MCF 10A (cell line): ENCODE measurements at places on chromosomes 4 and X.

DNA sequence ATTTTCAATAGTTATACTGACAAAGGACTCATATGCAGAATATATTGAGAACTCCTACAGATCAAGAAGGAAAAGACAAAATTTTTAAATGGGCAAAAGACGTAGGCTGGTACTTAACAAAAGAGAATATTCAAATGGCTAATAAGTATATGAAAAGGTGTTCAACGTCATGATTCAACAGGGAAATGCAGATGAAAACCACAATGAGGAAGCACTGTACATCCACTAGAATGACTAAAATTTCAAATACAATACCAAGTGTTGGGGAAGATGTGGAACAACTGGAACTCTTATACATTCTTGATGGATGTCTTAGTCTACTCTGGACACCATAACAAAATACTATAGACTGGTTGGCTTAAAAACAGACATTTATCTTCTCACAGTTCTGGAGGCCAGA lies 1.3 kb upstream of the MRFAP1L1 start:
- no peak overlapping the region for H3K4me3 ChIP-seq
- H3K27me3 ChIP-seq, result no peaks in the 10 kb centered on the region

GRCh38 chr4:113604955-113605354 lies 156.6 kb downstream of the CAMK2D start:
- H3K36me3 ChIP-seq, result no peaks in the 10 kb centered on the region
- H3K27ac ChIP-seq, result no peak overlapping the region
- no peak overlapping the region for H3K4me3 ChIP-seq
- no peaks in the 10 kb centered on the region for H3K27me3 ChIP-seq
- no peak for DNase-seq
- H3K4me1 ChIP-seq, result peaks cover 7% of the 10 kb centered on the region

GRCh38 chr4:176875446-176875930 lies 82.8 kb upstream of the VEGFC start:
- no peak overlapping the region for H3K27ac ChIP-seq
- peaks cover 6% of the 10 kb centered on the region for H3K36me3 ChIP-seq
- H3K4me3 ChIP-seq, result no peak overlapping the region

DNA sequence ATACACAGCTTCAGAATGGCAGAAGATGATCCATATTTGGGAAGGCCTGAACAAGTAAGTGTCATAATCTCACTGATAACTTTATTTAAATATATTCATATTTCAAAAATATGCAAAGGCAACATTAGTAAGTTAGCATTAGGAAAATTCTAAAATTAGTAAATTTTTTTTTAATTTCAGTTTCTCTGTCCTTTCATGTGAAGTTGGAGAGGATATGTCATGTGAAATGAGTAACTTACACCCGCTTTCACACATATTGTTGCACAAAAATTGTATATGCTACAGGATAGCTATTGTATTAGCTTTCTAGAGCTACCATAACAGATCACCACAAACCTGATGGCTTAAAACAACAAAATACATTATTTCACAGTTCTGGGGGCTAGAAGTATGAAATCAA lies 24.3 kb downstream of the NFKB1 start:
- peaks cover 14% of the 10 kb centered on the region for H3K36me3 ChIP-seq
- DNase-seq, result no peak
- H3K27me3 ChIP-seq, result no peaks in the 10 kb centered on the region
- H3K27ac ChIP-seq, result peak overlapping the region; percentile 9
- H3K4me3 ChIP-seq, result no peak overlapping the region

GRCh38 chr4:170015285-170015684 lies 10.9 kb downstream of the MFAP3L start:
- no peaks in the 10 kb centered on the region for H3K4me1 ChIP-seq
- no peaks in the 10 kb centered on the region for H3K27me3 ChIP-seq
- H3K36me3 ChIP-seq, result no peaks in the 10 kb centered on the region
- no peak overlapping the region for H3K27ac ChIP-seq
- DNase-seq, result no peak

GRCh38 chrX:148755111-148755510 lies 254.7 kb downstream of the AFF2 start:
- no peak overlapping the region for H3K4me3 ChIP-seq
- H3K4me1 ChIP-seq, result no peaks in the 10 kb centered on the region
- no peaks in the 10 kb centered on the region for H3K27me3 ChIP-seq
- H3K27ac ChIP-seq, result no peak overlapping the region
- H3K36me3 ChIP-seq, result no peaks in the 10 kb centered on the region

DNA sequence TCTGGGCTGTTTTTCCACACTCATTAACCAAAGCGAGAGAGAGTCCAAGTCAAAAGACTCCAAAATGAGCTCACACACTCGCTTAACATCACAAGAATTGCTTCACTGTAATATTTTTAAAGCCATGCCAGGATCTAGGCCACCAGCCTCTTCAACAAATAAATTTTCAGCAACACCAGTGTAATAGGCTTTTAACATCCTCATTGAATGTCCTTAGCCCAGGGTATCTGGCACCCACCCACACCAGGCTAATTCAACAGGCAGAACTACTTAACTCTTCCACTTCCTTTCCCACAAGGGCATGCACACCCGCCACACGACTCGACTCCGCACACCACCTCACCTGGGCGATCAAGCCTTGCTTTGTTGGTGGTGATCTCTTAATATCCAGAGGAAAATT lies 34.2 kb downstream of the FAT1 start:
- H3K27ac ChIP-seq, result no peak overlapping the region
- no peaks in the 10 kb centered on the region for H3K27me3 ChIP-seq
- DNase-seq, result no peak
- H3K36me3 ChIP-seq, result peaks cover 16% of the 10 kb centered on the region
- H3K4me1 ChIP-seq, result peaks cover 47% of the 10 kb centered on the region

- H3K4me3 ChIP-seq, result no peak overlapping the region
- H3K4me1 ChIP-seq, result peaks cover 14% of the 10 kb centered on the region
- peak overlapping the region; percentile 87 for H3K27ac ChIP-seq
- peaks cover 22% of the 10 kb centered on the region for H3K27me3 ChIP-seq
Observed at GRCh38 chrX:35351795-35352483, 409.3 kb downstream of the FAM47B start.

DNA sequence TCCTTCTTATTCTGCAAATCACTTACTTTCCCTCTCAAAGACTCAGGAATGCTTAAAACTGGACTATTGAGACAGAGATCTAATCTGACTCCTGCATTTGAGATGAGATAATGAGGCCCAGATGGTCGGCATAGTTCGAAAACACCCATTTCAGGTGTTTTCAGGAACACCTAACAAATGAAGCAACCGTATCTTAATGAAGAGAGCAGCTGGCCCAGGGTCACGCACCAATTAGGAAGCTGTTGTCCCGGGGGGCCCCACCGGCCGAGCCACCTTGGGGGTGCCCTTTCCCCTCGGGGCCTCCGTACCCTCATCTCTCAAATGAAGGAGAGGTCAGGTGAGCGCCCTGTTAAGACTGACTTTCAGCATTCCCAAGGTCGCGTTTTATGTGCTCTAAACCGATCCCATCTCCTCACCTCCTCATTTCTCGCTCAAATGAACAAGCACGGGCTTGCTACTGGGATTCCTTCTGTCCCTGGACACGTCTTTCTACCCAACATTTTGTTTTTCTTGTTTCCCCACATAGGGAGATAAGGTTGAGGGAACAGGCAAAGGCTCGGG lies 824 bp downstream of the LRPAP1 start:
- peak overlapping the region; percentile 91 for H3K27ac ChIP-seq
- H3K36me3 ChIP-seq, result peaks cover 18% of the 10 kb centered on the region
- H3K4me1 ChIP-seq, result peaks cover 17% of the 10 kb centered on the region
- peak; percentile 16 for DNase-seq
- H3K27me3 ChIP-seq, result peaks cover 12% of the 10 kb centered on the region
